Bronchus fibroblast of lung (primary cell): ENCODE measurements at places on chromosomes 12 and 14. TPM values are rescaled to one million over a fixed set of nuclear protein-coding genes. Genes with fewer than 3 reads are reported as not detected.

Gene USP15
- total RNA-seq = 18.1 and 20.3 TPM in 2 replicates

Gene BTBD7
- total RNA-seq = 6.7 and 6.8 TPM in 2 replicates

Gene SNRPF
- total RNA-seq = 15.0 and 18.4 TPM in 2 replicates

Gene CCDC177
- not detected in 2 replicates for total RNA-seq

Gene TAS2R8
- not detected in 2 replicates for total RNA-seq

Gene CAPZA3
- not detected in 2 replicates for total RNA-seq

Gene KRT78
- total RNA-seq = not detected in 2 replicates

Gene LRRC43
- 1.3 and 1.5 TPM in 2 replicates for total RNA-seq
